ENCODE measurements at places on chromosomes 6 and 20.

GRCh38 chr6:117906507-117906957 lies 532 bp upstream of the SLC35F1 start:
- no peak for DNase-seq

- DNase-seq, result no peak
Measured at GRCh38 chr6:125809570-125810170, 18.9 kb downstream of the NCOA7 start.

- DNase-seq, result no peak
Measured at GRCh38 chr6:84854811-84855400, 90.5 kb upstream of the TBX18 start.

GRCh38 chr20:17840423-17840822 lies 128.2 kb downstream of the SNX5 start:
- DNase-seq, result no peak

- DNase-seq, result no peak
Measured at GRCh38 chr20:2524709-2525506, 11.5 kb upstream of the TMC2 start.

GRCh38 chr6:143934331-143934730 lies 70.1 kb downstream of the ZC2HC1B start:
- no peak for DNase-seq

DNA sequence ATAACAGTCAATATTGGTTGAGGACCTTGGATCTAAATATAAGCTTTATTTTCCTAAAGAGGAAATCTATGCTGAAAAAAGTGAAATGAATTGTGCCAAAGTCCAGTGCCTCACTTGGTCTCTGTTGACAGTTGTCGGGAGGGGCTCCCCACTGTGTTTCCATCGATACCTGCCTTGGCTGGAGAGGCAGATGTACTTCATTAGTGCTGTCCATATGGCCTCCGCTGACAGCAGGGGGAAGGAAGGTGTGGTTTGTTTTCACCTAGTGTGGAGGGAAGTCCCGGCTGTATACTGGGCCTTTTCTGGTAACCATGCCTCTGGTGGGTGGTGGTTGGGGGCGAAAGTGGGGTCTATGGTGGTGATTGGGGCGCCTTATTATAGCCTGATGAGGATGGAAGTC lies 42.7 kb downstream of the CD2AP start:
- no peak for DNase-seq

DNA sequence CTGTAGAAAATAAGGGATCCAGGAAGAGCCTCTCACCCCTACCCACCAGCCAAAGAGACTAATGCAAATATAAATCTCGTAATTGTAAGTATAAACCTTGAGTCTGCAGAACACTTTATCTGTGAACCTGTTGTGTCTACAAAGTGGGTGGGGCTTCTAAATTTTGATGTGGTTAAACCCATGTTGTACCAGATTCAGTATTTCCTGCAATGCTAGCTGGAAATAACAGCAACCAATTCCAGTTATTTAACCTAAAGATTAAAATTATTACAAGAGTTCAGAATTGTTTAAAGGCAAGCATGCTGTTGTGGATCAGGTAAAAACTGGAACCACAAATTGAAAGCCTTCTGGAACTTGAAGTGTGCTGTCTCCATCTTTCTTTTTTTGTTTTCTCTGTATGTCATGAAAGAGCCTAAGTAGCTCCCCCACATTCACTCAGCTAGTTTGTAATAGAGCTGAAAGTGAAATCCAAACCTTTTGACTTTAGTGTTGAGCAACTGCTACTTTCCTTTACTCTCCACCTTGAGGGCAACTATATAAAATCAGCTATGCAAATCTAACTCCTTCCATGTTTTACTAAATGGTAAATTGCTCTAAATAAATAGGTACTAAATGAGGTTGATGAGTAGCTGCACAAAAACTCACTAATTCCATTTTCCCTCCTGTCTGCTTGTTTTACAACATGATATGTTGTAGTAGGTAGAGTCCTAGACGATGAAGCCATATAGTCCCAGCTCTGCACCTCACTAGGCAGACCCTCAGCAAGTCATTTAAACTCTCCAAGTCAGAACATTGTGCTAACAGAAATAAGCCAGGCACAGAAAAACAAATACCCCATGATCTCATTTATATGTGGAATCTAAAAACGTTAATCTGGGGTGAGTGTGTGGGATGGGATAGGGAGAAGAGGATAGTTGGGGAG lies 17.9 kb upstream of the THEMIS start:
- DNase-seq, result no peak

- DNase-seq, result no peak
Measured at GRCh38 chr6:54613596-54613995, 233.0 kb upstream of the FAM83B start.

DNA sequence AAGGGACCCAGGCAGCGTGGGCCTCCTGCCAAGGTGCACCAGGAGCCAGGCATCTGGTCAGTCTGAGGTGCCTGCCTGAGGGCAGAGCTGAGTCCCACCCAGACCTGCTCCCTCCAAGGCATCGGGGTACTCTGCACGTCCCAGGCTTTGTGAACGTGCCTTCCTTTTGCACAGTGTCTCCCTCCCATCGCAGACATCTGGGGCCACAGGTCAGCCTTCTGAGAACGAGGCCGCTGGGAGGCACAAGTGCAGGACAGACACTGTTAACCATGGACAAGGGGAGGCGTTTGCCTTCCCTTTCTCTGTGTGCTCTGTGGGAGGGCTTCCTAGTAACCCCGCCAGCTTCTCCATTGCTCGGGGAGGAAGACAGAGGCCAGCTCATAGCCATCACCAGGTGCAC lies 47.6 kb downstream of the TFAP2C start:
- DNase-seq, result no peak

- DNase-seq, result no peak
Measured at GRCh38 chr6:130306377-130306776, 59.4 kb upstream of the TMEM200A start.

- DNase-seq, result no peak
Measured at GRCh38 chr6:26351544-26351953, 13.4 kb upstream of the BTN3A2 start.

DNA sequence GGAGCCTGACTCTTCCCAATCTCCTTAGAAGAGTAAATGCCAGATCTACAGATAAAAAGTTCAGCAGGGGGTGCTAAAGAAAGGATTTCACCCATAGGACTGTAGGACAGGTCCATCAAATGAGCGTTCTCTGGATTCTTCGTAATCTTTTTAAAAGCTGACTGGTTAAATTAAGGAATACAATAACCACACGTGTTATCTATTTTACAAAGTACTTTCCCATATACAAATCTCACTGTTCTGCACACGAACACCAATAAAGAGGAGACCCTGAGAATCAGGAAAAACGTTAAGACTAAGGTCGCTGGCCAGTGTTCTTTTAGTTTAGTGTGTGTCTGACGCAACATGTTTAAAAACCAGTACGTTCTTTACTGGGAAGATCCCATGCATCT lies 542 bp downstream of the TUBE1 start:
- DNase-seq, result peak; percentile 18

- no peak for DNase-seq
Measured at GRCh38 chr6:27161946-27162603, 85.4 kb upstream of the PRSS16 start.

DNA sequence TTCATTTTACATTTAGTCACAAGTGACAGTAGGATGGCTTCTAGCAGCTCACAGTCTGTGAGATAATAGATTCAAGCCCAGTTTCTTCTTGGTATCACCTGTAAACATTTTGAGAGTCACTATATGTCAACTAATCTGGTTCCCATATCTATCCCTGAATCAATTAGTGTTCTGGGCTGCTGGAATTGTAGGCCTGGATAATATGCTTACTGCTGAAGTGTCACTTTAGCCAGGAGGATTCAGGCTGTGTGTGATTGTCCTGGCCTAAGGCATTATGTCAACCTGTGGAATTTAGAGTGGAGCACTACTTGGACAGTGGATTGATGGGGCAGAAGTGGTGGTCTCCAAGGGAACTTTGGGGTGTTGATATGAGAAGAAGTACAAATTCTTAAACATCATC lies 1071.8 kb upstream of the CITED2 start:
- no peak for DNase-seq

GRCh38 chr6:145153495-145153894 lies 581.8 kb downstream of the EPM2A start:
- no peak for DNase-seq

GRCh38 chr6:139398658-139399057 lies 24.2 kb upstream of the CITED2 start:
- no peak for DNase-seq

- DNase-seq, result no peak
Measured at GRCh38 chr6:130369831-130370230, 4.0 kb downstream of the TMEM200A start.

DNA sequence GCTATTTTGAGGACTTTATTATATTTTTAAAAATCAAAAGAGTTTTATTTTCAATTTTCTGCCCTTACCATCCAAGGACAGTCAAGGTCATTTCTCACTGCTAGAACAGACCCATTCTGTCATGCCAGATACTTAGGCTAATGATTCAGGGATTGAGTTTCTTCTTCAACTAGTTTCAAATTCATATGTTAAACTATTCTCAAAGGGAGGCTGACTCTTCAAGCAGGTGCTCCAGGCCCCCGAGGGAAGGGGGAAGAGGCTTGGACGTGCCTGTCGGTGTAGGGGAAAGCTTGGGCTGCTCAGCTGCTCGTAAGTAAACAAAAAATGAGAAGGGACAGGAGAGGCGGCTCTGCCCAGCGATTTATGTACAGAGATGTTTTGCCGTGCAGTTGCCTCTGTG lies 69.4 kb upstream of the MYLIP start:
- no peak for DNase-seq

GRCh38 chr20:43857127-43857526 lies 57.5 kb upstream of the TOX2 start:
- DNase-seq, result no peak

DNA sequence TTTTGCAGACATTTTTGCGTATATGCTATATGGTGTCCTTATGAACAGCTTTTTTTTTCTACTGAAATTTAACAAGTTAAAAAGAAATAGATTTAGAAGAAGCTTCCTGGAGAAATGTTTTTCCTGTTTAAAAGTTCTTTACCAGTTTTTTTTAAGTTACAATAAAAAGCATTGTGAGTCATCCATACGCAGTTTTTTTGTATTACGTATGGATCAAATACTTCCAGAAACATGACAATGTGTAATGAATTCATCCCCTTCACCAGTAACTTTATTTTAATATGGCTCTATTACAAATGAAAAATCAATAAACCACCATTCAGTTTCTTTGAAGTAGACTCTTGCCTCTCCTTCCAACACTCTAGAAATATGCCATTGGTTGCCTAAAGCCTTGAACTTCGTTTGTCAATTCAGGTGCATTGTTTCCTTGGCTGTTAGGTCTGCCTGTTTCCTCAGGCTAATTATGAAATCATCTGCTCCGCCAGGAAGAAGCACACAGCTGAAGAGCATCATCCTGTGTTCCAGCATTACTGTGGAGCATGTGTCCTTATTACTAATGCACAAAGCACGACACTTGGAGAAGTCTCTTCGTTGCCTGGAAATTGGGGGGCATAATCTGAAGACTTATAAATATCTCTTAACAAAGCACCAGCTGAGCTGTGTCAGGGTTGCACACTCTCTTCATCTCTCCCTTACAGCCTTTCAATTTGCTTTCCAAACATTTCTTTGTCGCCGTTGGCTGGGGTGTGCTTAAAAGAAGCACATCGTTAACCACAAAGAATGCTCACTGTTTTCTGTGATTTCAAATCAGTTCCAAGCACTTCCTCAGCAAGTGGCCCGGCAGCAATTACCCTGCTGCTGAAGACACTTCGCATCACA lies 9.6 kb downstream of the MOXD1 start:
- DNase-seq, result no peak

GRCh38 chr6:155061381-155061780 lies 66.3 kb downstream of the TIAM2 start:
- no peak for DNase-seq

DNA sequence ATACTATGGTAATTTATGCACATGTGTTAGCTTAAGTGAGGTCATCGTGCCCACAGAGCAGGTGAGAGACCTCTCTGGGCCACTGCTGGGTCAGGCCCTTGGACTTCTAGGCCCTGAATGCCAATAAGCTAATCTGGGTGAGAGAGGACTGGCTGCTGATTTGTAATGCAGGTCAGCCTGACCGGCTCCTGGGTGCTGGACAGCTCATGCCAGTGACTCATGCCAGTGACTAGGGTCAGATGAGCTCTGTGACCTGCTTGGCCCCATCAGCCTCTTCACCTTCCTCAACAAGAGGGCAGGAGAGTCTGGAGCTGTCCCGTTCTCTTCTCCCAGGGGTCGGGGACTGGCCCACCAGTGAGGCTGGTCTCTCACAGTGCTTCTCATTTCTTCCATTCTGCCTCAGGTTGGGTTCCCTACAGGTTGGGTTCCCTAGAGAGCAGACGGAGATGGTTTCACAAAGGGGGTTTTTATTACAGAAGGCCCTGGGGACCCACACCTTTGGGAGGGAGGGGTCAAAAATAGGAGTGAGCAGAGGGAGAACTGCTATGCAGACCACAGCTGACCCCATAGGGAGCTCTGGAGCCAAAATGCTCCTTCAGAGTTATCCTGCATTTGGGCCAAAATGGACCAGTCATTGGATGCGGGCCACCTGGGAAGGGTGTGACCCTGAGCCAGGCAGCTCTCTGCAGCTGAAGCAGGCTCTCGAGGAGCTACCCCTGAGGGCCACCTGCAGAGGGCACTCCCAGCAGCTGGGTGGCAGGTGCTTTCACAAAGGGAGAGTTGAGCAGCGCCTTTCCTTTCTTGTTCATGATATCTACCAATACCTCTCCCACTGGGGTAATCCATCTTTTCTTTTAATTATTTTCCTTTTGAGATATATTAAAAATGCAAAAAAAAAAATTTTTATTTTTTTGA lies 2.2 kb upstream of the OXT start:
- DNase-seq, result no peak

DNA sequence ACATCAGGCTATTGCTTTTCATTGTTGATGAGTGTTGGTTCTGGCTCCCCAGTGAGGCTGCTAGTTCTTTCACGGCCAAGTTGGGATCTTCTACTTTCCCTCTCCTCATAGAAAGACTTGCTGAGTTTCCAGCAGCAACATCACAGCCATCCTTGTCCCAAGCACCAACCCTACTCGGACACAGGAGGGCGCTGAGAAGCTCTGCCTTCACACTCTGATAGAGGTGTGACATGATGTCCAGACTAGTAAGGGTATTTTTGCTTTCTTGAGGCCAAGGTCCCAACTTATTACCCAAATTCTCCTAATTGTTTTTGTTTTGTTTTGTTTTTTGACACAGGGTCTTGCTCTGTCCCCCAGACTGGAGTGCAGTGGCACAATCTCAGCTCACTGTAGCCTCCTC lies 3.0 kb upstream of the GCM1 start:
- no peak for DNase-seq

GRCh38 chr6:112842330-112842685 lies 495.2 kb downstream of the RFPL4B start:
- DNase-seq, result no peak
